SJSA1 (cell line): ENCODE measurements at places on chromosomes 2 and 18. TPM values are rescaled to one million over a fixed set of nuclear protein-coding genes. Genes with fewer than 3 reads are reported as not detected.

DNA sequence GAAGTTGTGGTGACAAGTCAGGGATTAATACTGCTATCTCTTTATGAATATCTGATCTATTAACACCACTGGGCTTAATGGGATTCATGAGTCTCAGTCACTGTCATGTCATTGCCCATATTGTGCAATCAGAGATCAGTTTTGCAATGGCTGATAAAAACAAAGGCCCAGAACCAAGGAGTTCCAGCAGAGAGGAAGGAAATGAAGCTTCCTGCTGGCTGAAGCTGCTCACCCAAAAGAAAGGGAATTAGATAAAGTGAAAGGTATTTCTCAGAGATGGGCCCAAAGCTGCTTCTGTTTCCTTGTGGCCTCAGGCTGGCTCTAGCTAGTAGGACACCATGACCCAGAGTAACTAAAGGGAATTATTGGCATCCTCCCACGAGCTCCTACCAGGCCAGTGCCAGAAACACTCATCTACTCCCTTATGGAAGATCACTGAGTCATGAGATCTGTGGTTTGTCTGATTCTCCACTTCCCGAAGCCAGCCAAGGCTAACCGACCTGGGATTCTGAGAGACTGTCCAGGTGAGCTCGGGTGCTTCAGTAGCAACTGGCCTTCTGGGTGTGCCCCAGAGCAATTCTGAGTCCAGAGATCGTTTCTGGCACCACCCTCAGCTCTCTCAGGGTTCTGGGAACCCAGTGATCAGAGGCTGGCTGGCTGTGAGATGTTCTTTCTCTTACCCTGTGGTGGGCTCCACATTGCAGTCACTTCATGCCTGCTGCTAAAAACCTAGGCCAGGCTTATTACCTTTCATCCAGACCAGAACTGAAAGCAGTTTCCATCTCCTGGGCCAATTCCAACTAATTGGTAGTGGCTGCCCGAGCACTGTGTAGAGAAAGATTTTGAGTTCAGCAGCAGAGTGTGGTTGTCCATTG lies 129.5 kb upstream of the PELI1 start:
- DNase-seq: peak; percentile 48

- DNase-seq: no peak
Measured at GRCh38 chr2:71605781-71606241, 152.4 kb downstream of the DYSF start.

- peak; percentile 91 for DNase-seq
Measured at GRCh38 chr18:34978953-34979608, 62.1 kb upstream of the MAPRE2 start.

DNA sequence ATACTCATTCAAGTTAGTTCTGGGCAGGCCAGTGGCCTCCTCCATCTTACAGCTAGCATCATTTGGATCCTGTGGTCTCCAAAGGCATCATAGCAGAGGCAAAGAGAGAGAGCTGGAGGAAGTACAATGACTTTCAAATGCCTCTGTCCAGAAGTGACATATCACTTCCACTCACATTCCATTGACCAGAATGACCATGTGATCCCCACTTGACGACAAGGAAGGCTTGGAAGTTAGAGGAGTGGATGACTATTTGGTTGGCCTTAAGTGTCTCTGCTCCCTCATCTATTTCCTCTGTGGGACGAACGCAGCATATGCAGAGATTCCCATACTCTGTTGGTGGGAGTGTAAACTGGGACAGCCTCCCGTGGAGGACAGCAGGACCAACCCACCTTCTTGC lies 27.8 kb upstream of the MLPH start:
- no peak for DNase-seq

DNA sequence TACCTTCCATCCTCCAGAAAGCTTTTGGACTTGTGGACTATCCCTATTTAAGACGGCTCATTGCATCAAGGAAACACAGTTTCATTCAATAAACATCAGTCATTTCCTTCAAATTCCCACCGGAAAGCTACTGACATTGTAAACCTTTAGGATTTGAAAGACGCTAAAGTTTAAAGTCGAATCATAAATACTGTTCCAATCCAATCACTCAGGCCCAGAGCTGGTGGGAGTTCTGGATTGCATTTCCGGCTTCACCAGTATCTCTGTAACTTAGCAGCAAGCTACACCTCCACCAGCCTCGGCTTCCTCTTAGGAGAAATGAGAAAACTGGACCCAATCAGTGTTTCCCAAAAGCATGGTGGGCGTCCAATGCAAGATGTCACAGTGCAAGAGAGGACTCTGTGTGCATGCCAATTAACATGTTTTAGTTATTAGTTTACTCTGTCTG lies 1.6 kb downstream of the WDFY1 start:
- peak; percentile 72 for DNase-seq

DNA sequence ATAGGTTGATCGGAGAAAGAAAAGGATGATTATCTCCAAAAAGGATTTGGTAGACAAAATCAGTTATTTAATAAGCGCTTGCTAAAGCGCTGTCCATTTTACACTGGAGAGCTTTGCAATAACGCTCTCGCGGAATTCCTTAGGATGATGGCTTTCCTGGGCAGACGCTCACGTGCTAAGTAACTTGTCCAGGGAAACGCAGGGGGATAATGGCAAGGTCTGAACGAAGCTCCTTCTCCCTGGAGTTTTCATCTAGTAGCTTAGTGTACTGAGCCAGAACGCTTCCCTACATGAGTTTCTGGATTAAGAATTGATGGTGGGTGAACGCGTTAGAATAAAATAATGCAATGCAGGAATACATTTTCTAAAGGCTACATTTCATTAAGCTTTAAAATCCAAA lies 739.5 kb upstream of the SALL3 start:
- no peak for DNase-seq

- DNase-seq: no peak
Measured at GRCh38 chr2:188235364-188235763, 56.3 kb upstream of the GULP1 start.

DNA sequence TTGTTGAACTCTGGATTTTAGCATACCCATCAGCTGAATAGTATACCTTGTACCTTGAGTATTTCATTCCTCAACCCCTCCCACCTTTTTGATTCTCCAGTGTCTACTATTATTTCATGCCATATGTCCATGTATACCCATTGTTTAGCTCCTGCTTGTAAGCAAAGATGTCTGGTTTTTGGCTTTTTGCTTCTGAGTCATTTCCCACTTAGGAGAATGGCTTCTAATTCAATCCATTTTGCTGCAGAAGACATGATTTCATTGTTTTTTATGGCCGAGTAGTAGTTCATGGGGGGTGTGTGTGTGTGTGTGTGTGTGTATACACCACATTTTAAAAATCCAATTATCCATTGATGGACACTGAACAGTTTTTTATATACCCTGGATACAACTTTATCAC lies 24.3 kb upstream of the MOCOS start:
- DNase-seq: no peak

DNA sequence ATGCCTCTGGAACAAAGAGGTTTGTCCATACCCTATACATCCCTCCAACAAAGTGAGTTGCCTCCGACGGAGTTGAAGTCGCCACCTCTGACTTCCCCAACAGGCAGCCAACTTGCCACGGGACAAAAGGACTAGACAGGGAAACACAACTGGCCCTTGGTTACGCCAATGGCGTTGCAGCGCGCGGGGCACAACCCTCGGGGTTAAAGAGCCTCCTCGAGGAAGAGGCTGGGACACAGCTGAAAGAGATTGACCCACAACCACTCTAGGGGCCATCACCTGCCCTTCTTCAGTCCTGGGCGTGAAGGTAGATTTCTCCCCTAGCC lies 545 bp downstream of the GTF3C2 start:
- DNase-seq: no peak

- no peak for DNase-seq
Measured at GRCh38 chr2:76977846-76978727, 544.1 kb downstream of the LRRTM4 start.

- DNase-seq: no peak
Measured at GRCh38 chr18:7957297-7957696, 390.2 kb downstream of the PTPRM start.

DNA sequence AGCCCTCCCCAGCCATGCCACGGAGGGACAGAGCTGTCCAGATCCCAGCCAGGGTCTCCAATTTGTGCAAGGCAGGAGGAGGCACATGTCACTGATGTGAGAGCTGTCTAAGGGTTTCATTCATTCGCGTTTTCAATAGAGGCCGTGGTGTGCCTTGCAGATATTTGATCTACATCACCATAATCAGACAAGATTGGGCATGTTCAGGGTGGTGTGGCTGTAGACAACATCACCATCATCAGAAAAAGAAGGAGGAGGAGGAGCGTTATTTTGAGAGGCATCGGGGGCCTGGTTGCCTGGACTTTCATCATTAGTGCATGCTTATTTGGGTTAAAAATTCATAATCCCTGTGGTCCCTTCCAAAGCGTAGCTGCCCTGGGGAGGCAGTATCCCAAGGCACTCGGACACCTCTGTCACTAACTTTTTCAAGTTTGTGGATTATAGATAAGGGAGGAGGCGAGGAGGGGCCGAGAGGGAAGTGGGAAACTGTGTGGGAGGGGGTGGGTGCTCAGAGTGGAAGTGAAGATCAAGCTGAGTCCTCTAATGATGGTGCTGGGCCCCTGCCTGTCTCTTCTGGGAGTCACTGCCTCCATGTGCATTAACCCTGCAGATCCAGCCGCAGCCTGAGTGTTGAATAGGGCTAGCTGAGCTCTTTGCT lies 194.1 kb downstream of the CTIF start:
- DNase-seq: no peak

DNA sequence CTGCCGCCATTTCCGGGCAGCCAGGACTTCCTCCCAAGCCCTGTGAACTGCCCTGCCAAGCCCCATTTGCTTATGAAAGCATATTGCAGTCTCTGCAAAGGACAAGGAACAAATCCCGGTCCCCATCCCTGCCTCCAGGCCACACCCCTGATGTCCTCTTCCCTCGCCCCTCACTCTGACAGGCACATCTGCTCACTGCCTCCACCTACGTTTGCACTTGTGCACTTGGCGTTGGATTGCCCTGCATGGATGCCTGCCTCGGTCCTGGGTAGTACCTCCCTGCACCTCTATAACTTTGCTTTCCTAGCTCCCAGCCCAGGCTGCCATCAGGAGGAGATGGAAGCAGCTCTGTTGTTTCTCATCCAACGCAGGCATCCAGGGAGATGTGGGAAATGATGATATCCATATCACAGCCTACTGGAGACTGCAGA lies 19.6 kb upstream of the RPL31 start:
- DNase-seq: no peak

GRCh38 chr2:46263347-46263746 lies 33.9 kb upstream of the EPAS1 start:
- DNase-seq: no peak

- DNase-seq: no peak
Measured at GRCh38 chr2:43175020-43175441, 51.4 kb downstream of the ZFP36L2 start.

DNA sequence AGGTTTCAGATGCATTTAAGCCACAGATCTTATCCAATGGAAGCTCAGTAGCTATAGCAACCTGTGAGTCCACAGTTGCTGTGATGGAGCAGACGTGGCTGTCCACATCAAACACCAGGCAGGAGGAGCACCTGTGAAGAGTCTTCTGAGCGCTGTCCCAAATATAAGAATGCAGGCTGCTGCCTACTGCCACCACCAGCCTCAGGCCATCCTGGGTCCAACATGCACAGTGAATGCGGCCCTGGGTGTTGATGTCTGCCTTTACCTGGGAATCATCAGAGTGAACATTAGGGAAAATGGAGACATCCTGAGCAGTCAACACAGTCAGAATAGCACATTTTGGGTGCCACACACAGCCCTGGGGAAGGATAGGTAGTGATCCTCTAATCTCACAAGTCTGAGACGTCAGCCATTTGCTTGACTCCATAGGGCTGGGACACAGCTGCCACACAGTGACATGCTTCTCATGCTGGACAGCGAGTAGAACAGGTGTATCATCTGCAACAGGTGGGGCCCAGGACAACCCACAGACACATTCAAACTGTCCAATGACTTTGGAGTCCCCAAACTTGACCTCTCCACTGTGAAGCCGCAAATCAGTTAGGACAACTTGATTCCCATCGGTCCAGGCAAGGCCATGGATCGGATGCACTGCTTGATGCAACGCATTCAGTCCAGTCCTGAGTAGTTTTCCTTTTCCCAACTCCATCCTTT lies 8.2 kb downstream of the WDCP start:
- DNase-seq: no peak

- DNase-seq: no peak
Measured at GRCh38 chr2:174561972-174562370, 35.6 kb downstream of the WIPF1 start.

DNA sequence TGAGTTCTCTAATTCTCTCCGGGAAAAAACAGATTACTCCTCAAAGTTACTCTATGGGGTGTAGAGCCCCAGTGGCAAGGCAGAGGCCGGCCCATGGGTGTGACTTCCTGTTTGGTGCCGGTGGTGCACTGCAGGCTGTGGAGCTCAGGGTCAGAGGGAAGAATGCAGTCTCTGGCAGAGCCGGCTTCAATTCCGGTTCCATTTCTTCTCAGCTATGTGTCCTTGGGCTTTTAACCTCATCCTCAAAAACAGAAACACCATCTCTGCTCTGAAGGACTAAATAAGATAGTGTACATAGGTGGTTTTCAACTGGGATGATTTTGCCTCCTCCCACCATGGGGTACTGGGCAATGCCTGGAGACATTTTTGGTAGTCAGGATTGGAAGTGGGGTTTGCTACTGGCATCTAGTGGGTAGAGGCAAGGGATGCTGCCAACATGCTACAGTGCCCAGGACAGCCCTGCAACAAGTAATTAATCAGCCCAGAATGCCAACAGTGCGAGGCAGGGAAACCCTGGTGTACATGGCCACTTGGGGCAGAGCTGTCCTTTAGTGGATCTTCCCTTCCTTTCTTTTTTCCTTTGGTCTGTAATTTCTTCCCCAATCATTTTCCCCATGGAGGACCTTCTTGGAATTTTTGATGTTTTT lies 81.2 kb downstream of the INSIG2 start:
- no peak for DNase-seq

CCL20 gene
- total RNA-seq: not detected in 2 replicates

LMAN2L gene
- total RNA-seq: 52.5 and 58.7 TPM in 2 replicates

HOXD1 gene
- not detected in 2 replicates for total RNA-seq

HOXD9 gene
- 1.8 TPM in 2 replicates for total RNA-seq

PSMA8 gene
- total RNA-seq: not detected in 2 replicates

CNTNAP5 gene
- not detected in 2 replicates for total RNA-seq

TCF7L1 gene
- 0.68 and 1.3 TPM in 2 replicates for total RNA-seq
